ENCODE measurements at places on chromosomes 7 and 10.

- DNase-seq: no peak
These were observed 563.6 kb downstream of the SUGCT start for GRCh38 chr7:40698214-40698920.

DNA sequence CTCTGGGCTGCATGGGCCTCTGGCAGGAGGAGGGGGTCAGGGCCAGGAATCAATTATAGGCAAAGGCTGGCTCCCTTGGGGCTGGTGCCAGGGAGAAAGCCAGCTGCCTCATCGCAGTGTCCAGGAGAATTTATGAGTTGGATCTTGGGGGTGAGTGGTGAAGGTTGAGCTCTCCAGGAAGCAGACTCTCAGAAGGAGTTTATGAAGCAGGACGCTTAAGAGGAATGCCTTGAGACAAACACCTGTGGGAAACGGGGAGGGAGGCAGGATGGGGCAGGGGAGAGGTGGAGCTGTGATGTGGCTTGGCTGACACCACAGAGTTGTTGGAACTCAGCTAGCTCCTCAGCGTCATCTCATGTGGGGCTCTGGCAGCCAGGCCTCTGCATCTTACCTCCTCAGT, 428.5 kb downstream of the RPS24 start:
- no peak for DNase-seq

- no peak for DNase-seq
These were observed 178.6 kb downstream of the ANKRD30A start for GRCh38 chr10:37304036-37304435.

- DNase-seq: no peak
These were observed 39.8 kb upstream of the EPC1 start for GRCh38 chr10:32386623-32387260.

DNA sequence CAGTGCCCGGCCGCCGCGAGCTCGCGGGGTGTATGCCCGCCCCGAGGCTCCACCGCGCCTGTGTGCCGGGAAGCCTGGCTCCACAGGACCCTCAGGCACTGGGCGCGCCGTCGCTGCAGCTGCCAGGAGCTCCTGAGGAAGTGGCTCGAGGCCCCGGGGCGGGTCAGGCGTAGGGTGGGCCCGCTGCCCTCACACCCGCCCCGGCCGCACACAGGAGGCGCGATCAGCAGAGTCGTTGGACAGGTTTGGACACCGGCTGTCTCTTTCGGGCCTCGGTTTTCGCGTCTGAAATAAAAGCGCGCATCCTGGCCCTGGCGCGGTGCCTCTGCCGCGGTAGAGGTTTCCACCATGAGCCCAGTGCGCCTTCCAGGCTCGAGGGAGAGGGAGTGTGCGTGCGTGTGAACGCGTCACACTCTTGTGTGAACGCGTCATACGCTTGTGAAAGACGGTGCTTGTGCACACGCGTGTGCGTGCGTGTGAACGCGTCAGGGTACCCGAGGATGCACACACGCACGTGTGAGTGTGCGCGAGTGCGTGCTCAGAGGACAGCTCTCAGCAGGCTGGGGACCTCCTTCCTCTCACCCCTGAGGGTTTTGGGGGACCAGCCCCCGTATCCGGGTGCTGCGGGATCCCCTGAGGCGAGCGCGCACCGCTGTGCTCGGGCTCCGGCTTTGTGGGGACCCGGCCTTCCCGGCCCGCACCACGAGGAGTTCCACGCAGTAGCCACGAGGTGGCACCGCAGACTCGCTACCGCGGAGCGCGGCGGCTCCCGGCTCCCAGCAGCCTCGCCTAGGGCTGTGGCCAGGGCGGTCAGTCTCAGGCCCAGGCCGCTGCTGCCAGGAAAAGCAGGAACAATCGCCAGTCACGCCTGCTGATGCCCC, 83.8 kb downstream of the BMS1 start:
- DNase-seq: peak; percentile 70

GRCh38 chr7:155750255-155751125, 61.8 kb downstream of the SHH start:
- no peak for DNase-seq

GRCh38 chr10:75754096-75754831, 322.8 kb downstream of the LRMDA start:
- no peak for DNase-seq

GRCh38 chr7:21580073-21580521, 37.3 kb downstream of the DNAH11 start:
- no peak for DNase-seq

- DNase-seq: no peak
These were observed 8.7 kb upstream of the ACTA2 start for GRCh38 chr10:88961266-88961665.

DNA sequence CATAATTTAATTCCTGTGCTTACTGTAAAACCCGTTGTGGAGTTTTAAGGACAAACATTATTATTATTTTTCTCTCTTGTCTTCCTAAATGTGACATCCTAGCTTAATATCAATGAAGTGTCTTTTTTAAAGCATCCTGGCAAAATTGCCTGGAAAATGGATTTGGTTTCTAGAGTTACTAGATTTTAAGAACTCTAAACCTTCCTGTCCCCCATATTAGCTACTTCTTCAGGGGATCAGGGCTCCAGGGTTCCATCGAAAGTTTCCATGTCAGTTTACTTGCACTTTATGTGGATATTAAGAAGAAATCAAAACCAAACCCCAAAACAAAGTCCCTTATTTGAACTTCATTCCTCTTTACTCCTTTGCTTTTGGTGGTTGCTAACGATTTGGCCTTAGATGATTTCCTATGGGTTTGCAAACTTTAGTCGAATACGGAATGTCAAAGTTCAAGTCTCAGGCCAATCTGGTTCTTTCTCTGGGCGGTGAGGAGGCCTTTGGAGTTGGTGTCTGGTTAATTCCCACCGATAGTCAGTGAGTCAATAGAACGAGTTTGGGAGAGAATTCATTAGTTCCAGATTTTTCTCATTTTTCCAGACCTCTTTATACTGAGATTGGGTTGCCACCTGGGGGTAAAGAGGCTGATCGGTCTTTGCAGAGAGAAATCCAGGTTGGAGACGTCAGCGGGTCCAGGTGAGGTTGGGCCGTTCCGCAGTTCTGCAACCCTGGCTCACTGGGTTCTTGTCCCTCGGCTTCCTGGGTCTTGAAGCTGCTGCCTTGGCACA, 1.1 kb downstream of the CUX1 start:
- no peak for DNase-seq

- no peak for DNase-seq
These were observed 579.8 kb downstream of the GLRX3 start for GRCh38 chr10:130715686-130716670.

GRCh38 chr7:50330254-50330653, 25.7 kb downstream of the IKZF1 start:
- DNase-seq: no peak

DNA sequence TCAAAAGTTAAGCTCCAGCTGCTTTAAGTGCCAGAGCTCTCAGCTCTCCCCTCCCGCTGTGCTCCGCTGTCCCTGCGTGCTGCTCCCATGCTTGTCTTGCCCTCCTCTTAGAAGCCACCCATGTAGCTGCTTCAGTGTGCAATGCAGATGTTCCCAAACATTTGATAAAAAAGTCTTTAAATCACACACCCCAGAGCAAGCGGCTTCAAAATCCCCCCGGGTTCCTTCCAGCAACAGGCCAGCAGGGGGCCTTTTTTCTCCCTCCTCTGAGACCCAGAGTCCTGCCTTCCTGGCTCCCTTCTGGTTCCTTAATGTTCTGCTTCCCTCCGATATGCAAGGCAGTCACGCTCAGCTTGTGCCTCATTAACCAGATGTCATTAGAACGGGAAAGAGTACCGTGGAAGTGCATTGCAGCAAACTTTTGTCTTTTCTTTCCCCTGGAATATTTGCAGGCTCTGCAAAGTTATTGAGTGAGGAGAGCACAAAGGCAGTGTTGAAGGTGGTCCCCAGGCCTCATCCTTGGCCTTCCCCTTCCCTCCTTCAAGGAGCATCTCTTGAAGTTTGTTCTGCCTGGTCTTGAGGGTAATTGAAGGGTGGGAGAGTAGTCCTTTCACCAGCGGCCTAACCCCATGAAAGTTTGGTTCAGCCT, 25.5 kb downstream of the LDB3 start:
- DNase-seq: peak; percentile 57

GRCh38 chr7:108239501-108240225, 109.5 kb upstream of the LAMB4 start:
- DNase-seq: no peak

- DNase-seq: no peak
These were observed 10.5 kb downstream of the DDC start for GRCh38 chr7:50554431-50555322.

DNA sequence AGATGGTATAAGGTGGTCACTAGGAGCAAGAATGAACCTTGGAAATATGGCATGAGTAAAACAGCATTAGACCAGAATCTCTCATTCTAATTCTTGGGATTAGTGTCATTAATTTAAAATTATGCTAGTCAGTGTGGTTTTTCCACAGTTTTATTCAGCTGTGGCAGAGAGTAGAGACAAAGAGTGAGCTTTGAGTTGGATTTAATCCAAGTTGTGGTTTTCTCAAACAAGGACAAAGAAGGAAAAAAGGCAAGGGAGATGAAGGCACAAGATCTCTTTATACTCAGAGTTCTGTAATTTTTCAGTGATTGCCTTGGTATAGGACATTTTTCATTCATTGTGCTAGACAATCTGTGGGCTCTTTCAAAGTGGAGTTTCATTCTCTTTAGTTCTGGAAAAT, 28.2 kb upstream of the AKAP9 start:
- DNase-seq: no peak

- DNase-seq: no peak
These were observed 163.2 kb upstream of the PRR15 start for GRCh38 chr7:29400437-29400836.

GRCh38 chr10:86644152-86644793, 10.1 kb upstream of the OPN4 start:
- no peak for DNase-seq

DNA sequence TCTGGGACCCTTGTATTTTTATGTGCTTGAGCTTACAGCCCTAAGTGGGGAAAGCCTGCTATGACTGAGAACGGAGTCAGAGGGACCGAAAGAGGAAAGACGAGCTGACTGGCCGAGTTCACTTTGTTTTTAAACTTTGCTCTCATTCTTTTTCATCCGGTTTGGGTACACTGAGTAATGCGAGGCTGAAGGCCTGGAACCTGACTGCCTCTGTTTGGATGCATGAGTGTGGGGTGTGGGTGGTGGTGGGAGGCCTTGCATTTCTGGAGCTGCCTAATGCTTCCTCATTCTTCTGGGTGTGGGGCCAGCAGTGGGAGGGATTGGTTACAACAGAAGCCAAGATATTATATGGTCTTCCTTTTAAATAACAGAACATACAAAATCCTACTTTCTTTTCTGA, 155.5 kb downstream of the BUB3 start:
- DNase-seq: no peak

- DNase-seq: no peak
These were observed 1288.5 kb downstream of the GATA3 start for GRCh38 chr10:9342885-9343570.

GRCh38 chr7:71286924-71287323, 155.0 kb downstream of the GALNT17 start:
- DNase-seq: no peak

DNA sequence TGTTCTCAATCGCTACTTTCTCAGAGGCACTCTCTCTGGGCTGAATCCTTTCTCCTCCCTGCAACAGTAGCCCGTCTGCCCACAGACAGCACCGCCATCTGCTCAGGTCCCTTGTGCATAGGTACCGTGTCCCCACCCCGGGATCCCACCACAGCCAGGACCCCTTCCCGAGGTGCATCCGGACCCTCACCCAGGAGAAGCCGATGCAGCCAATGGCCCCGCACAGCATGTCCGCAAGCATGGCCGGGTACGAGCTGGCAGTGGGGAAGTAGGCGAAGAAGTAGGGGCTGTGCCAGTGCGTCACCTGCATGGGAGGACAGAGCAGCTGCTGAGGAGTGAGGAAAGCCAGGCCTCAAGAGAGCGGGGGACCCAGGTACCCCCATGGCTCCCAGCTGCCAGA, 25.5 kb downstream of the DDC start:
- DNase-seq: no peak

- no peak for DNase-seq
These were observed 261.6 kb downstream of the CELF2 start for GRCh38 chr10:11279314-11279713.

DNA sequence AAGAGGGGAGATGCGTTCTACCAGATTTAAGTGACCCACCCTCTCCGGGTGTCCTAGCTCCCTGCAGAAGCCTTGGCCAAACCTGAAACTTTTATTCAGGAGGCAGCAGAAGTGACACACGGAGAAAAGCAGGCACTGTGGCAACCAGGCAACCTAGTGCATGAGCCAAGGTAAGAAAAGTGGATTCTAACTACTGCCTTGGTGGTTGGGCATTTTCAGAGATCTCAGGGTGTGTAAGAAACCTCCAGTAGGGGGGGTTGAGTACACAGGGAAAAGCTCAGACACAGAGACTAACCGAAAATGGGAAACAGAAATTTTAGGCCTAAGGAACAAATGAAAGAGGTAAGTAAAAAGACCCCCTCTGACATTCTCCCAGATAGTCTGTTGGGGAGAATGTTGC, 645.7 kb downstream of the ANKRD7 start:
- no peak for DNase-seq

DNA sequence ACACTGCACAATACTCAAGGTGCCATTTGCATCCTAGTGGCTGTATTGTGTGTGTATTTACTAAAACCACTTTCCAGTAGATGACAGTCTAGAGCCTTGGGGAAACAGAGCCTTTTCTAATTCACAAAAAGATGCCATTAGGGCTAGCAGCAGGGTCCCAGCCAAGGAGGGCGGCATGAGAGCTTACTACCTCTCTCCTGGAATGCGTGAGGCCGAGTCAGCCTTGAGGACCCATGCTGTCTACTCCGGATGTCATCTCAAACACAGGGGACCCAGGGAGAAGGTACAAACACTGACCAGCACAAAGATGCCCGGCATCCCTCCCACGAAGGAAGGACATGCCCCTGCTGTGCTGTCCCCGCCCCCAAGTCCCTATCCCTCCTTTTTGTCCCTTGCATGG, 65.5 kb downstream of the CYCS start:
- DNase-seq: no peak

- DNase-seq: no peak
These were observed 86.9 kb upstream of the GTF2I start for GRCh38 chr7:74570533-74571156.

GRCh38 chr10:73908853-73909539, 1.9 kb upstream of the PLAU start:
- DNase-seq: peak; percentile 69

GRCh38 chr10:13839430-13839990, 252.7 kb downstream of the PRPF18 start:
- no peak for DNase-seq

- no peak for DNase-seq
These were observed 133.4 kb upstream of the LRRTM3 start for GRCh38 chr10:66792441-66792840.

DNA sequence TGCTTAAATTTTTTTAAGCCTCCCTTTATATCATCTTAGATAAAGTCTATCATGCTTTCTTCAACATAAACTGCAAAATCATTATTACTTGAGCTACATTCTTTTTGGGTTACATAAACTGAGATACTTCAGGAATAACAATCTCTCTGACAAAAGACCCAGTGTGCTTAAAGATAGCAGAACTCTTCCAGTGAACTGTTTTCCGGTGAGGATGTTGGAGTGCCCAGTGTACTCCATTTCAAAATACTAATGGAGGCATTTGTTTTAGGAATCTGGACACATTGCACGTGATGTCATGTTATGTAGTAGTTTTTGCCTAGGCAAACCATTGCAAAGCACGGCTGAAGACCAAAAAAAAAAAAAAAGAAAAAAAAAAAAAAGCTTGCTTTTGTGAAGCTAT, 388.2 kb upstream of the CELF2 start:
- DNase-seq: no peak
